Inflammatory macrophage treated with lipopolysaccharide for 1 hour (primary cell): ENCODE measurements at places on chromosomes 7 and 10.

GRCh38 chr7:41825927-41826480 lies 123.1 kb upstream of the INHBA start:
- no peak for DNase-seq

DNA sequence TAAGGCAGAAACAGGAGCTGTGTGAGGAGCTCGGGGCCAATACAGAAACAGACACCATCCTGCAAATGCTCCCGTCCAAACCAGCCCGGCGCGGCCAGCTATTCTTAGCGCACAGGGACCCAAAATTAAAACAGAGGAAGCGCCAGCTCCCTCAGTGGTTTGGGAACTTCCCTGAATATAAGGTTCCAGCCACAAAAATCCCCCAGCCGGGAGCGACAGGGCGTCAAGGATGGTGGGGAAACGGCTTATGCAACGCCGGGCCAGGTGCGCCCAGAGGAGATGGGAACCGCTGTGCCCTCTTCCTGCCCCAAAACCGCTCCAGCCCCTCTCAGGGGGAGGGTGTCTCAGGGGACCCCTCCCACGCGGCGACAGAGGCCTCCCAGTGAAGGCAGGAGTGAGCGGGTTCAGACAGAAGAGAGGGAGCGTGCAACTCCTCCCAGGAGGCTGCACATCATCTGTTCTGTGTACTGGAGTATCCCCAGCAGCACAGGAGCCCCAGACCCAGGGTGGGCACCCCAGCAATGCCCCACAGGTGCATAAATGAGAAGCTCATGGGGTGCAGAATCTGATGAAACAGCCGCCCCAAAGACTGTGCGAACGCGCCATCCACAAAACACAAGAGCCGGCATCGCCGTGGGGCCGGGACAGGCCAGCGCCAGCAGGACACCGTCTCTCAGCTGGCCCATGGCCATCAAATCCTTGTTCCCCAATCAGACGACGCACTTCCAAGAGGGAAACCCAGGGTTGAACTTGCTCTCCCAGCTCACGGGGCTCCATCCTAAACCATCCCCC lies 73.9 kb upstream of the PDGFA start:
- peak; percentile 35 for DNase-seq

DNA sequence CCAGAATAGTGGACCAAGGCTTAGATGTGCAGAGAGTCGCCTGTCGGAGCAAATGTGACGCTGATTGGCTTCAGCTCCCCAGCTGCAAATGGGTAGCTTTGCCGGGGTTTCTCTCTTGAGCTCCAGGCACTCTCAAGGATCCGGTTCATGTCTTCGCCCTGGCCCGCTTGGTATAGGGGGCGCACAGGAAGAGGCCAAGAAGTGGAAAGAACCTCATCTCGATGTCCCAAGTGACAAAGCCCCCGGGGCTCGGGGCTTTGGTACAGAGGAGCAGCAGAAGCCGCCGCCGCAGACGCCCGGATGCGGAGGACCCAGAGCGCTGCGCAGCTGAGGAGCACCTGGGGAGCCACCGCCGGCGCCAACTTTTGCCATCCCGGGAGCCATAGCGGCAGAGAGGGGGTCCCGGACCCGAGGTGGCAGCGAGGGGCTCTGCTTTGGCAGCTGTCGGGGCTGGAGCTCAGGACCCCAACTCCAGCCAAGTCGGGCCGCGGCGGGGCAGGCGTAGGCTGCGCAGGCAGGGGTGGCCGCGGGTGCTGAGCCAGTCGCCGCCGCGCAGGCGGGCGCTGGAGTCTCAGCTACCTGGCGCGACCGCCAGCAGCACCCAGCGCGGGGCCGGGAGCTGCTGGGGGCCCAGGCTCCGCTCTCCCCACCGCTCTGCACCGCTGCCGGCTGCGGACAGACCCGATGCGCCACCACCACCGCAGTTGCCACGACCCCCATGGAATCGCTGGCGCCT lies 466.6 kb downstream of the XPNPEP1 start:
- DNase-seq: no peak

DNA sequence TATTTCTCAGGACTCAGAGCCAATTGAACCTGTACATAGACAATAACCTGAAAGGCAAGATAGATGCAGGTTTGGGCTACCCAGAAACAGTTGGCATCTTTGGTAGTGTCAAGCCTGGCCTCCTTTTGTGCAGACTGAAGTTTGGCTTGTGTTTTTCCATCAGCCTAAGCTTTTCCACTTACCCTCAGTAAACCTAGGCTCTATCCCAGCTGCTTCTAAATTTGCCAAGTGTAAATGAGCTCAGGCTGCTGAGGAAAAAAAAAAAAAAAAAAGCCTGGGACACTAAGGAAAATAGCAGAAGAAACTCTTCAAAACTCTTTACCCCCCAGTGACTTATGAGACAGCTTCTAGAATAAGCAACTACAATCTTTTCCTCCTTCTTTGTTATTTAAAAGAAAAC lies 316.3 kb upstream of the SORCS1 start:
- no peak for DNase-seq

DNA sequence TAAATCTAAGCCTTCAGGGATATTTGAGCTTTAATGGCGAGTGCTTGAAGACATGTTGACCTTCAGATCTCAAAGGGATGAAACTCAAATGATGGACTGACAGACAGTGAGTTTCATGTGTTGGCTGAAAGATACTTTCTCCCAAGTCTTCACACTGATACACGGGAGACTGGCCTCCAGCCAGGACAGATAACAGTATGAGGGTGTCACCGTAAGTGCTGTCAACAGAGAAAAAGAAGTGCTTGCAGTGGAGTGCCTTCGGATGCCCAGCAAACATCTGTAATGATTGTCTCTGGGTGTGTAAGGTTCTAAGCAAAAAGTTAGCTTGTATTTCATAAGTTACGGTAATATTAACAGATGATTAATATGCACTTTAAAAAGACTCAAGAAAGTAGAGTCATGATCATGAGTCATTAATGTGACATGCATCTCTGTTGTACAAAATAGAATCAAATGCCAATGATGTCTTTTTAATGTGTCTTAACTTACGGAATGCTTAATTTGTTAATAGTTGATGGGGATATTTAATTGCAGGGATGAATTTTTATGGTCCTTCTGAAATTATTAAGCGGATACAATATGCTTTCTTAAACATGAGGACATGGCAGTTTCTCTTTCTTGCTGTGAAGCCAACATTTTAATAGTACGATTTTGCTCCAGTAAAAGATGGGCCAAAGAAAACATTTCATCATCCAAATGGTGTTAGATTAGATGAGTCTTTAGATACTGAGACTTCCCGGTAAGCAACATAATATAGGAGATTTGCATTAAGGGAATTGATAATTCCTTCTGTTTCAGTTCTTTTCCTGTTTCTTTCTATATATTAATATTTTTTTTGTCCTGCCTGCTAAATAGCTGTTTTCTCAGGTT lies 292.5 kb downstream of the GALNT17 start:
- DNase-seq: no peak

DNA sequence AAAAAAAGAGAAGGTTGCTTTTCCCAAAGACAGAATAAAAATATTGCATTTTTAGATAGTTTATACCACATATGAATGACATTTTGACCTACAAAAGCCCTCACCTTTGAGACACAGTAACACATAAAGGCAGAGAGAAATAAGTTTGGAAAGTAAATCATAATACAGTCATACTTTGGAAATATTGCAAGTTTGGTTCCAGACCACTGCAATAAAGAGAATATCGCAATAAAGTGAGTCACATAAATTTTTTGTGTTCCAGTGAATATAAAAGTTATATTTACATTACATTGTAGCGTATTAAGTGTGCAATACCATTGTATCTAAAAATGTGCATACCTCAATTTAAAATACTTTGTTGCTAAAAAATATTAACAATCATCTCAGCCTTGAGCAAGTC lies 40.3 kb downstream of the CCDC71L start:
- no peak for DNase-seq

DNA sequence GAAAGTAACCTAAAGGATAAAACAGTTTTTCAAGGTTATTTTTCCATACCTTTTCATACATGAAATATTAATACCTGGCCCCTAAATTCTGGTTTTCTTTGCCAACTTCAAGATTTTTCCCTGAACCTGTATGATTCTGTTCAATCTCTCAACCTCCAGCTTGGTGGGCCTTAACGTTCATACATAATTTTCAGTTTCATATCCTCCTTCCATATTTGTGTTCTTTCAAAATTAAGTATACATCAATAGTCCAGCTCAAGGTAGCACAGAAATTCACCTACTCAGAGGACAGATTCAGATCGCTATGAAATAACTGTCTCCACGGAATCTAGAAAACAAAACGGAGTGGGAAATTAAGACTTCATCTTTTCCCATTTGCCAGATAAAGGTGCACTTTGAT lies 505.8 kb upstream of the GHITM start:
- no peak for DNase-seq

GRCh38 chr10:92914478-92915325 lies 66.4 kb downstream of the EXOC6 start:
- peak; percentile 63 for DNase-seq

GRCh38 chr10:101803511-101803910 lies 14.7 kb downstream of the OGA start:
- no peak for DNase-seq

- DNase-seq: no peak
Measured at GRCh38 chr10:47040041-47040491, 128.8 kb downstream of the PTPN20 start.

DNA sequence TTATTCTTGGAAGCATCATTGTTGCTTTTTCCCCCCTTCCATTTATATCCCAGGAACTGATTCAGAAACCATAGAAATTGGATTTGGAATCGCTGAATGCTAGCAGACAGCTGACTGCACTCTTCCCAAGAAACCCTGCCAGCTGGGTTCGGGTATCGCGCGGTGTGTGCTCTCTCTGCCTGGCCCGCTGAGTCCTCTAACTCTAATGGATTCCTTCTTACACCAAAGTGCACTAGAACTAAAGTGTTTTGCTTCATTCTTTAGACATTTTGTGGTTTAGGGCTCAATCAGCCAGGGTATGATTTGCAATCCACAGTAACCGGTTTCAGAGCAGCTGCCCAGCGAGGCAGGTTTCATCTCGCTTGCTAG lies 92.2 kb downstream of the EGFR start:
- no peak for DNase-seq

GRCh38 chr10:120667276-120667675 lies 183.9 kb upstream of the WDR11 start:
- peak; percentile 26 for DNase-seq

- no peak for DNase-seq
Measured at GRCh38 chr10:37741831-37742230, 115.6 kb downstream of the ZNF248 start.

- DNase-seq: no peak
Measured at GRCh38 chr7:92622030-92622429, 31.8 kb upstream of the FAM133B start.

DNA sequence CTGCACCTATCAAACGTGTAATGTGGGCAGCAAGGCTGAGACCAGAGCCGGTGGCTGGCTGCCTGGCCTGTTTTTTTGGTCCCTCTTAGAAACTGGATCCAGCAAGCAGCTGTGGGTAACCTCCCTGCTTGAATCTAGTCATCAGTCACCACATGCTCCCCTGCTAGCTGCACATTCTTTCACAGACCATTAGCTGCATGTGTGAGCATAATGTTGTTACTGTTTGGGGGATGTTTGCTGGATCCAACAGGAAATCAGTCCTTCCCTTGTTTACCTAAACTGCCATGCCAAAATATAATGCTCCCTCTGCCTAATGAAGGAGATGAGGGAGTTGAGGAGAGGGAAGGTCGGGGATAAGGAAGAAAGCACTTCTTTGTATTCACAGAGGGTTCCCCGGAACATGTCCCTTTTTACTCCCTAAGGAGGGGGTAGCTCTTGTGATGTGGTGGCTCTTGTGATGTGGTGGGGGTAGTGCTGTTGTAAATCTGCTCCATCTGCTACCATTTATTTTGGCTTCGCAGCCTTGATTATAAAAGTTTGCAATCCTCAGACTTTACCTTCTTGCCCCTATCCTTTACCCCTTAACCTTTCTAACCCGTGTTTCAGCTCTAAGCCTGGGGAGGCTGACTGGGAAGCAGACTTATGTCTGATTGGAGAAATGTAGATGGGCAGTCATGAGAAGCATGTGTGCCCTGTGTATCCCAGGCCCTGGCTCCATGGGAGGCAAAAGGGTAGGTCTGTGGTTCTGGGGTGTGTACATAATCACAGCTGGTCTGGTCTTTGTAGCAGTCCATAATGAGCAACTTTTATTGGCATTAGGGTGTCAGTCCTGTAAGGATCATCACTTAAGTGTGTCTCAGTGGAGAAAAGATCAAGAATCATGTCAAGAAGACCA lies 20.8 kb downstream of the LOXL4 start:
- DNase-seq: no peak

DNA sequence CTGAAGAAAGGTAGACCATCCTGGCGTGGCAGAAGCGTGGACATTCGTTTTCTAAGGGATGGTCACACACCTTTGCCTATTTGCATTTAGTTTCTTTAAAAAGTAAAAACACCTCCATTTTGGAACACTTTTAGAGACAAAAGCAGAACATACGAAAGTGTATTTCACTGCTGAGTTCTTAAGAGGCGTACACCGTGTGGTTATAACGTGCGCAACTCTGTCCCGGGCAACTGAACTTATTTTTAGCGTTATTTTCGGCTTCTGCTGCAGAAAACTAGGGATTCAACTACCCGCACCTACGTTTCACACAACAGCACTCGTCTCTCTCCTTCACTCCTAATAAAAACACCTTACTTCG lies 557 bp upstream of the LSM8 start:
- peak; percentile 11 for DNase-seq

DNA sequence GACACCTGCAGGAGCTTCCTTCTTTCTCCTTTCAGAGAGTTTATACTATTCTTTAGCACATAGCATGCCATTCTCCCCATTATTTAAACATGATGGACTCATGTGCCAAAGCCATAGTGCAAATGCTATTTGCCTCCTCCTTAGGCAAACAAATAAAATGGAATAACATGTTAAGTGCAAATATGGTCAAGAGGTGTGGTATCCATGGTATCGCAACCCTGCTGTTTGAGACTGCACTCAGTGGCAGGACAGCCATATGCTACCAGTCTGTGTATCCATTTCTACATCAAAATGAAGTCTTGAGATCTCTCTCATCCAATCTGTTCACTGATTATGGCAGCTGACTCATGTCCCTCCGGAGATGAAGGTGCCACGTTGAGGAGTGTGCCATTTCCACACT lies 22.8 kb downstream of the HEPACAM2 start:
- DNase-seq: no peak

DNA sequence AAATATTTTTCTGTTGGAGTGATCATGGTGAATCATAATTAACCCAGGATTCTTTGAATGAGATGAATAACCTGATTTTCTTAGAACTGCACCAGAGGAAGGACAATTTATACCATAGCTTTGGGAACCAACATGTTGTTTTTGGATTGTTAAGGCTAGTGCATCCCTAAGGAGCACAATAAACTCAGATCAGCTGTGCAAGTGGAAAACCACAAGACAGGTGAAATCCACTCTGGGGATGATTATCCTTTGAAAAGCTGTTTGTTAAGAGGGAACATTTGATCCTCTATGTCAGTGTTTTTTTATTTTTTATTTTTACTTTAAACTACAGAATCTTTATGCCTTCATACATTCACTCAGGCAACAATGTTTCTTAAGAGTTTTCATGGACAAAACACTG lies 232.1 kb upstream of the PCLO start:
- no peak for DNase-seq

- DNase-seq: no peak
Measured at GRCh38 chr7:51727441-51727840, 410.8 kb upstream of the COBL start.
